ENCODE measurements at places on chromosomes 2 and 18.

DNA sequence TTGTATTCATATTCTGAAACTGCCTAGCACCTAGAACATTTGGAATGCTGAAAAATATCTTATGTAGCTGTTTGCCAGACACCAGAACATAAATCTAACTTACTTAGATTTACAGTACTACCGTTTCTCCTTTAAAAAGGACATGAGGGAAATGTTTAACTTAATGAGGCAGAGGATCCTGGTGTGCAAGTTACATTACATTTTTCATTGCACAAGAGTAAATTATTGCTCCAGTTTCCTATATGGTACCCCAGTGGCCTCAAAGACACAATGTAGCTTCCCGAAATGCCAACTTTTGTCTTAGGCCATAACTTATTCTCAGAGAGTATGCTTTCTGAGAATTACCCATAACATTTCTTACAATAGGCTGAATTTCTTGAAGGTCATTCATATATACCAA is 105.5 kb upstream of the DTNA start:
- DNase-seq = no peak

DNA sequence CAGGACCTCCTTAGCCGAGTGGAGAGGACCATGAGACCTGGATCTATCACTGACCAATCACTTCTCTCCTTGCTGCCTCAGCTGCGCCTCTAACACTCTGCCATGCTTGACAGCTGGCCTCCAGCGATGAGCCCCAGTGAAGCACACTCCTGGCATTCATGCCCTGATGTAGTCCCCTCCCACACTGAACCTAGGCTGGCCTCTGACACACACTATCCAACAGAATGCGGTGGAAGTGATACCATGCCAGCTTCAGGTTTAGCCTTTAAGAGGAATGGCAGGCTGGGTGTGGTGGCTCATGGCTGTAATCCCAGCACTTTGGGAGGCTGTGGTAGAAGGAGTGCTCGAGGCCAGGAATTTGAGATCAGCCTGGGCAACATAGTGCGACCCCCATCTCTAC is 73.7 kb upstream of the LAPTM4A start:
- DNase-seq = peak; percentile 9

DNA sequence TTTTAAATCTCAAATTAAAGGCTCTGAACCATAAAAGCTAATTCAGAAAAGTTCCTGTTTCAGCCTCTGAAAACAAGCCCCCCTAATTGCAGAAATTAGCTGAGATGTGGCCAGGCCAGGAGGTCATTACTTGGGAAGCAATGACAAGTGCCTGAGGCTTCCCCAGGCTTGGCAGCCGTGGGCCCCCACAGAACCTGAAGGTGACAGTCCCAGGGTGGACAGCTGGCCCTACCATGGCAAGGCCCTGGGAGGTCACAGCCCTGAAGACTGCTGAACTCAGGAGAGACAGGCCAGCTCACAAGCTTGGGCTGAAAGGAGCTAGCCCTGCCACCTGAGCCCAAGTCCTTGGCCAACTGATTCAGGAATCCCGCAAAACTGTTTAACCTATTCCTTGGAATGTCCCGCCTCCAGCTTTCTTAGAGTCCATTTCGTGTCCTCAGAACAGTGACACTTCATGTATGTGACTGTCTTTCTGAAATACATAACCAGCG is 54.3 kb upstream of the PKDCC start:
- DNase-seq = no peak

DNA sequence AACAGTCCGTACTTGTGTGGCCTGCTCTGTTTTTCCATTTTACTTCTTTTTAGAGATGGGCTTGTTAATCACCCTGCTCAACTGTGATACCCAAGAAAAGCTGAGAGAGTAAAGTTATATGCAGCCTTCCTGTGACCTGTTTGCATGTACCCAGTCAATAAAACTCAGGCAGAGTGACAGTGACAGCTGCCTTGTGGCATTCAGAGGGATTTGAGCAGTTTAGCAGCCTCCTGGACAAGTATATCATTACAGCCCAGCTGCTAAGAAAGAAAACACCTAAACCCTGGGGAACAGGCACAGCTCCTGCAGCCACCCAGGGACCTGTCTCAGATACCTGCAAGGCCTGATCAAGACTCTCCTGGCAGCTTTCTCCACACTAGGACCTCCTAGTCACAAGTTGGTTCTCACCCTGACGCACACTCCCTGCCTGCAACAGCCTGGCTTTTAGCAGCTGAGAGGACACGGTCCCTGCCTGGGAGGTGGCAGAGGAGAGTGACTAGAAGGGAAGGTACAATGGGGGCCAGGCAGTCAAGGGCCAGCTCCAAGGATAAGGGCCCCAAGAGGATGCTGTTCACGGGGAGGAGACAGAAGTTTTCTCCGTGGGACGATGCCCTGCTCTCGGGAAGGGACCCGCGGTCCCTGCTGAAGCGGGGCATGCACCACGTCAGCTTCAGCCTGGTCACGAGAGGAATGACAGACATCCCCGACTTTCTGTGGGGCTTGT is at the start of gene LRRC30:
Gene LRRC30, plus strand, starts transcription at position 464 of the 724 bp plus-strand sequence. Its CDS starts 50 bp downstream, at position 514.
- peak; percentile 80 for DNase-seq

DNA sequence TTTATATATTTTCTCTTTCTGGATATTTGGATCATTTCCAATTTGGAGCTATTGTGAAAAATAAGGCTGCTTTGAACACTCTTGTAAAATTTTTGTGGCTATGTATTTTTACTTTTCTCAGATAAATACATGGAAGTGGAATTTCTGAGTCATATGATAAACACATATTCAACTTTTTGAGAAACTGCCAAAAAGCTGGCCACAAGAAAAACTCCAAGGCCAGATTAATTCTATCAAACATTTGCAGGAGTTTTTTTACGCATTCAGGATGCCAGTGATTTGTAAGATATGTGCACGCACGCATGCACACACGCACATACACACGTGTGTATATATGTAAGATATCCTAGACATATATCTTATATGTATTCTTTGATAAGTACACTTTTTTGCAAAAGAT is 477.5 kb upstream of the SPHKAP start:
- DNase-seq = no peak

GRCh38 chr18:10951631-10952544 is 197.5 kb downstream of the PIEZO2 start:
- no peak for DNase-seq

DNA sequence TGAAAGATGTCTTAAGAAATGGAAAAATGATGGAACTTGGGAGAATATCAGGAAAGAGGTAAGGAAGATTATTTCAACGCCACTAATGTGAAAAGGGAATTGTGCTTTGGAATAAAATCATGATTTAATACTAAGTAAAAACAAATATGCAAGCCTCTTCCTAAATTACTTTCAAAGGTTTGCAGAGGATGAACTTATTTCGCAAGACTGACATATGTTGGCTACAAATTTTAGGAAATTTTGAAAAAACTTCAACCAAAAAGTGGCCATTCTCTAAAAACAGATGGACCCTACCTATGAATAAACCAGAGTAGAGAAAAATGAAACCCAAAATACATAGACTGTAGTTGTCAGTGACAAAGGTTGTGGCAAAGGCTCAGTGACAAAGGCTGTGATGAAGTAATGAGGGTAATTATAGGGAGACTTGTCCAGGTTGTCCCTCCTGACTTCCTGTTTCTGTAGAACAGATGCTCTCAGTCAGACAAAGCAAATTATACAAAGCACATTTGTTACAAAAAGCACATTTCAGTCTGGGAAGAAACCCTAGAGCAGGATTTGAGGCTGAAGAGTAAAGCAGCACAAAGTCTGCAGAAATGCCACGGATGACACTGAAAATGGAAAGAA is 39.5 kb downstream of the SFT2D3 start:
- no peak for DNase-seq

DNA sequence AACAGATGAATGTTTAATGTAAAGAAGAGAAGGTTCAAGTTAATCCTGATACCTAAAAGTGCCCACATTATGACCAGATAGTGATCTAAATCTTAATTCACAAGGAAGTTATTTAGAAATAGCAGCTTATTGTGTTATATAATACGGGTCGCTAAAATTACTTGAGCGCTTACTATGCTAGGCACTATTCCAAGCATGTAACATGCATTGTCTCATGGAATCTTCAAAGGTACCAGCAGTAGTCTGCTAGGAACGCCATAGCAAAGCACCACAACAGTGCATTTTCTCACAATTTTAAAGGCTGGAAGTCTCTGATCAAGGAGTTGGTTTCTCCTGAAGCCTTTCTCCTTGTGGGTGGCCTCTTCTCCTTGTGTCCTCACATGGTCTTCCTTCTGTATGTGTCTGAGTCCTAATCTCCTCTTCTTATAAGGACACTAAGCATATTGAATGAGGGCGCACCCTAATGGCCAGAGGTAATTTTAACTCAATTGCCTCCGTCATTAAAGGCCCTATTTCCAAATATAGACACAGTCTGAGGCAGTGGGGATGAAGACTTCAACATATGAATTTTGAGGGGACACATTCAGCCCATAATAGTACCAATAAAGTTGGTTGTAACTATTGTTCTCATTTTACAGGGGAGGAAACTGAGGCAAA is 118.4 kb downstream of the LRRC30 start:
- DNase-seq = no peak

DNA sequence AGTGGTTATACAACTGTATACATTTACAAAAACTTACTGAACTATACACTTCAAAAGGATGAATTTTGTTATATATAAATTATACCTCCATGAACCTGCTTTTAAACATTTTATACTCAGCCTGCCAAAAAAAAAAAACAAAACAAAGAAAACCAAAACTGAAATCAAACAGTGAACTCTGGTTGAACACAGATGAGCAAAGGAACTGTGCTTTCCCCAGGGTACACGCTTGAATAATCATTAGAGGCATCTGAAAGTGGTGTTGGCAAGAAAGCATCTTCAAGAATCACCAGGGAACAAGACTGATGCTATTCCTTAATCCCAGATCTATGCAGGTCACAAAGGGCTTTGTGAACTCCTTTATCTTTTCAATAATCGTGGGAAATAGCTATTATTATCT is 77.0 kb upstream of the LYPD1 start:
- DNase-seq = no peak

- DNase-seq = no peak
These were observed 23.5 kb upstream of the SUCLG1 start for GRCh38 chr2:84482603-84483002.
